Stimulated activated CD8-positive, alpha-beta memory T cell treated with anti-CD3 and anti-CD28 coated beads, Interleukin-15, amount 100 ng/mL, for 4 hours (primary cell): ENCODE measurements at places on chromosomes 4 and X.

- DNase-seq, result no peak
Observed at GRCh38 chr4:54497947-54498346, 159.8 kb upstream of the KIT start.

- no peak for DNase-seq
Observed at GRCh38 chr4:95732061-95732460, 107.8 kb upstream of the PDHA2 start.

DNA sequence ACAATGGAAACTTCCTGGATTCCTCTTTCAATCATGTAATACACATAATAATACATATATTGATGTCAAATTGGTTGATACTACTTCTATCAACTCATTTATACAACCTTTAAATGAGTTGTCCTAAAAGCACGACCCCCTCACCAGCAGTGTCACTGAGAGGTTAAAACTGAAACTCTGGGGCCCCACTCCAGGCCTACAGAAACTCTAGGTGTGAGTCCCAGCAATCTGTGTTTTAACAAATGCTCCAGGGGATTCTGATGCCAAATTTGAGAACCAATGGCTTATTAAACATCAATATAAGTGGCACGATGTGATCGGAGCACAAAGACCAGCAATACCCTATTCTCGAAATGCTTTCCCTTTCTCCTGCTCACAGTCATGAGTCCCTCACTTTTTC lies 47.9 kb downstream of the ATP8A1 start:
- no peak for DNase-seq

- no peak for DNase-seq
Observed at GRCh38 chr4:112726041-112726440, 89.1 kb downstream of the LARP7 start.

- no peak for DNase-seq
Observed at GRCh38 chr4:18691431-18692200, 670.1 kb upstream of the LCORL start.

DNA sequence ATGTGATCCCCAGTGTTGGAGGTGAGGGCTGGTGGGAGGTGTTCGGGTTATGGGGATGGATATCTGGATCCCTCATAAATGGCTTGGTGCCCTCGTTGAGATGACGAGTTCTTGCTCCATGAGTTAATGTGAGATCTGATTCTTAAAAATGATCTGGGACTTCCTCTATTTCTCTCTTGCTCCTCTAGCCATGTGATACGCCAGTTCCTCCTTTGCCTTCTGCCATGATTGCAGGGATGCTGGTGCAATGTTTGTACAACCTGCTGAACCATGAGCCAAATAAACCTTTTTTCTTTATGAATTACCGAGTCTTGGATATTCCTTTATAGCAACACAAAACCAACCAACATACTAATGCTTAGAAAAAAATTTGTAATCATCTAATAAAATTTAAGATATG lies 56.6 kb downstream of the STAP1 start:
- DNase-seq, result no peak

- DNase-seq, result no peak
Observed at GRCh38 chr4:135573251-135573650, 1371.7 kb upstream of the PABPC4L start.

GRCh38 chrX:154981116-154981411 lies 41.5 kb downstream of the F8 start:
- DNase-seq, result no peak

GRCh38 chrX:68462653-68463052 lies 29.4 kb upstream of the OPHN1 start:
- no peak for DNase-seq

GRCh38 chrX:63350465-63350877 lies 661 bp downstream of the SPIN4 start:
- DNase-seq, result no peak

DNA sequence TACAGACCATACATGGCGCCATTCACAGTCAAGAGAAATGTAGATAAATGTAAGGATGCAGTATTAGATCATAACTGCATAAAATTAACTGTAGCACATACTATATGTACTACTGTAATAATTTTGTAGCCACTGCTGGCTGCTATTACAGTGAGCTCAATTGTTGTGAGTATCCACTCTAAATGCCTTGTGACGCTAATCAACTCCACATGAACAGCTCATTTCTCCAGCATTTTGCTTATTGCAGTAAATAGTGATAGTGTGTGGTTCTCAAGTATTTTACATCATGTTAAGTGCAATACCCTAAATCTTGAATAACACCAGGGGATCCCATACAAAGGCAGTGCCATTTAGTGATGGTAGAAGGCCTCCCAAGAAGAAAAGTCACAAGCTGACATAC lies 21.2 kb downstream of the FGFBP1 start:
- DNase-seq, result no peak

GRCh38 chrX:149371986-149372385 lies 133.1 kb downstream of the IDS start:
- DNase-seq, result no peak

DNA sequence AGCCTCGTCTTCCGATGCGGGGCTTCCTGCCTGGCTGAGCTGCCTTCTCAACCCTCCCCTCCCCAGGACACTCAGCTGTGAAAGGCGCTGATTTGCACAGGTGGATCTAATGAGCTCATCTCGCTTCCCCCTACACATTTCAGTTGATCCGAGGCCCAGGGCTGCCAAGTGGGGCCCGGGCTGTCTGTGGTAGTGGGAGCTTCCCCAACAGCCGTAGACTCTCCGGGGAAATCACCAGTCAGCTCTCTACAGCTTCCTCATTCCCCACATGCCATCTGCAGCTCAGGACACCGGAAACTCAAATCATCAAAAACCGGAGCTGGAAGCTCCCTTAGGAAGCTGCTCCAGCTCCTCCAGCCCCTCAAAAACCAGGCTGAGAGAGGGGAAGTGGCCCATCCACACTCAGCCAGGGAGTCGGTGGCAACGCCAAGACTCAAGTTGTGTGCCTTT lies 56.2 kb downstream of the SMIM20 start:
- no peak for DNase-seq

GRCh38 chr4:103012551-103012950 lies 7.0 kb downstream of the SLC9B1 start:
- no peak for DNase-seq

DNA sequence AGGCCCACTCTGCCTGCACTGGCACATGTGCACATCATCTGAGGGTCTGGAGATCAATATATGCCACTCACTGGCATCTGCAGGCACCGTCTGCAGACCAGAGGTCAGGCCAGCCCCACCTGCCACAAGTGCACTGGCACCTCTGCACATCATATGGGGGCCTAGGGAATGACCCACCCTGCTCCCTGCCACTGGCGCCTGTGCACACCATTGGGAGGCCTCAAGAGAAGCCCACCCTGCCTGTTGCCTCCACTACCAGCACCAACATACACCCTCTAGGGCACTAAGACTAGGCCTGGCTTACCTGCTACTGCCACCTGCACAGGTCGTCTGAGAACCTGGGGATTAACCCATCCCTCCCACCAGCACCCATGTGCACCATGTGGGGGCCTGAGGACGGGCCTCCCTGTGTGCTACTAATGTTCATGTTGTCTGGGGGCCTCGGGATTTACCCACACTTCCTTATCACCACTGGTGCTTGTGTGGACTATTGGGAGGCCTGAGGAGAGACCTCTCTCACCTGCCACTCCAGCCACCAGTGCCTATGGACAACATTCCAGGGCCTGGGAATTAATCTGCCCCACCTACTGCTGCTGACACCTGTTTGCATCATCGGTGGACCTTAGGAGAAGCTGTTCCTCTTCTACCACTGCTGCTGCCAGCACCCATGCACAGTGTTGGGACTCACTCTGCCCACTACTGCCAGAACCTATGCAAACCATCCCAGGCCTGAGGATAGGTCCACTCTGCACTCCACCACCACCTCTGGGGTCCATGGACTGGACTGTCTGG lies 113.7 kb downstream of the REELD1 start:
- DNase-seq, result no peak

DNA sequence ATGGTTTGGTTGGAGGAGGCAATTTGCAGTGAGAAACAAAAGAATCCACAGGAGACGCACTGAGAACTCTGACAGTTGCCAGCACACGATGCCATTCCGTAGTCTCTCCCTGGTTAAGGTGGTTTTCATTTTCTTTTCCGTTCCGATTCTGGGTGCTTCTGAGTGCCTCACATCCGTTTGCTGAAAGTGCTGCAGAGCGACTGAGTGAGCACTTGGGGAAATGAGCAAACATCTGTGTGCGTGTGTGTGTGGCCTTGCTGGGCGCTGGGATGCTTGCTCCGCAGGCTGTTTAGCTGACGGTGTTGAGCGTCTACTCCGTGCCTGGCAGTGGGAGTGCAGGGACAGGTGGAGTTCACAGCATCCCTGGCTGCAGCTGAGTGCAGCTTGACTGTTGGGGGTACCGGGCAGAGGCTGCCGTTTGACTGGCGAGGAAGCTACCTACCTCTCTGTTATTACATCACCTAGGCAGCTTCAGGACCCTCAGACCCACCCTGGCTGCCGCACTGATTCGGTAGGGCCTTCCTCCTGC lies 49.3 kb downstream of the SORCS2 start:
- no peak for DNase-seq

DNA sequence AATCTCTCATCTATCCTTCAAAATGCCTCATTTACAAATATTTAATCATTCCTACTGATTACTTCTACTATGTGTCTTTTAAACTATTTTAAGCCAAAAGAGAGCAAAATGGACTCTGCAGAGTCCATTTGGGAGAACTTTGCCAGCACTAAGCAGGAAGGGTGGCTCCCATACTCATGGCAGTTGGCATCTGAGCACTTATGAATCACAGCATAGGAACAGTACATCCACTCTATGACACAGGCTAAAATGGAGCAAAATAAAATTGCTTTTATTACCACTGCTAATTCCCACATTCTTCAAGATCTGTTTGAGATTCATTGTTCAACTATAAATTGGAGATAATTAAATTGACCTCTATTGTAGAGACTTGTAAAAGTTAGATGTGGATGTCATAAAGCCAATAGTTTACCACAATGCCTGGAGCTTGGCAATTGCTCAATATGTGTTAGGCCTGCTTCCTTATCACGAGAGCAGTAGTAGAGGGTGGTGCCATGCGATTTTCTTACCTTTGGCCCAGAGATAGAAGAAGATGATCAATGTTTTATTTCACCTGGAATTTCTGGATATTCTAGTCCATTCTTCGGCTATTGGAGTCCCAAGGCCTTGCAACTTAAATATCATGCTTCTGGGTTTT lies 19.1 kb downstream of the HPGD start:
- no peak for DNase-seq

DNA sequence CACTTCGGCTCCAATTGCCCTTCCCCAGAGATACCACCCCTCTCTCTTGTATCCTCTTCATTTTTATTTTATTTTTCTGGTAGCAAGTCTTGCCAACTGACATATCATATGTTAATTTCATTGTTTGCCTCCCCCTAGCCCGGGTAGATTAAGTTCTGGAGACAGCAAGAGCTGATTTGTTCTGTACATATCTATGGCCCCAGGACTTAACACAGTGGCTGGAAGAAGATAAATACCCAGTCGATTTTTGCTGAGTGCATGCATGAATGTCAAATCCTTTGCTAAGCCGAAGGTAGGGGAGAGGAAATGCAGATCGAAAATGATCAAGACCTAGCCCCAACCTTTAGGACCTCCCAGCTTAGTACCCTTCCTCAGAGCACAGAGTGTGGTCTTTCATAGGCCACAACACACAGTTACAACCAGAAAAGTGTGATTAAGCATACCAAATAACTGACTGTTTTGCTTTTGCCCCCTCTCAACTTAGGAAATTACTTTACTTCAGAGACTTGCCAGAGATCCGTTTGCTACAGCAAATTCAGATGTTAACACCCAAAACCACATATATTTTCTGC lies 58.7 kb upstream of the KLF3 start:
- no peak for DNase-seq
